Activated effector memory CD4-positive, alpha-beta T cell treated with anti-CD3 and anti-CD28 coated beads, Interleukin-2, amount 50 U/mL, for 16 hours (primary cell): ENCODE measurements at places on chromosomes 13 and 19.
A peak's percentile ranks its signal among the peaks of the same experiment; 100 is the strongest.

DNA sequence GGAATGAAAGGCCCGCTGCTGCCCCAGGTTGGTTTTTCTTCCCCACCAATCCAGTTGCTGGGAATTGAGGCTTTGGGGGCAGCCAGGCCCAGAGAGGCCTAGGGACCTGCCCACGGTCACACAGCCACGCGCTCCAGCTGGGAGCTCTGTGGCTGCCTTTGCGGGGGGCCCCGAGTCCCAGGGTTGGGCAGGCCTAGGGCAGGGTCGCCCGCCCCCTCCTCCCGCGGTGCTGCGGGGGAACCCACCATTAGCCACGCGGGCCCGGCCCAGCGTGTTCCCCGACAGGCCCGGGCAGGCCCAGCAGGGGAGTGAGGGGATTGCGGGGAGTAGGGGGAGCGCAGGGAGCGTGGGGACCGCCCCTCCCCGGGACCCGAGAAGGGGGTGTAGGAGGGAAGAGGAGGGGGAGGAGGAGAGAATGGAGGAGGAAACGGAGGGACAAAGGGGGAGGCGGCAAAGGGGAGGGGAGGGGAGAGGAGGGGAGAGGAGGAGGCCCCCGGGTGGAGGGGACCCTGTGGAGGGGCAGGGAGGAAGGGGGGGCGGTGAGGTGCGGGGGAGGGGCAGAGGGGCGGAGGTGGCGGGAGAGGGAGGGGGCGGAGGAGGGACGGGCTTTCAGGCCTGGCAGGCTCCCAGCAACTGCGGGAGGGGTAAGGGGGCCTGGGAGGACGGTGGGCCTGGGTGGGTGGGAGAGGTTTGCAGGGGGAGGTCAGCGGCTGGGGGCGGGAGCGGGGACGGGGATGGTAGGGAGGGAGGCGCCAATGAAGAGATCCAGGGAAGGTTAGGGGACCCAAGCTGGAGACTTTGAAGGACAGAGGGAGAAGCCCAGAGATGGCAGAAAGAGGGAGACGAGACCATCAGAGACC lies 12.9 kb upstream of the TLE2 start:
- DNase-seq: no peak

DNA sequence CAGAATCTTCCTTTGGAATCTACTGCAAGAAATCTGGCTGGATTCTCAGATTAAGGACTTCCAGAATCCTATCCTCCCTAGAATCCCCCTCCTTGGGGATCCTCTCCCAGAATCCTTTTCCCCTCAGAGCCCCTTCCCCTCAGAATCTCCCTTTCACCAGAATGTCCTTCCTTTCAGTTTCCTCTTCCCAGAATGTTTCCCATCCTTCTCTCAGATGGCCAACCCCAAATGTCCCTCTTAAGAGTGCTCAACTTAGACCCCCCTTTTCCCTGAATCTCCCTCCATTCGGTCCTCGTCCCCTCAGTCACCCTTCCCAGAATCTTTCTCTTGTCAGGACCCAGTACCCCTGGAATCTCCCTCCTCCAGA lies 584 bp upstream of the RPS16 start:
- DNase-seq: no peak

GRCh38 chr19:40571005-40571318 lies 5.7 kb upstream of the SHKBP1 start:
- DNase-seq: no peak

GRCh38 chr19:15222738-15223648 lies 9.3 kb downstream of the EPHX3 start:
- peak; percentile 89 for DNase-seq

- DNase-seq: no peak
Observed at GRCh38 chr13:73715911-73716510, 418.2 kb downstream of the KLF12 start.

GRCh38 chr13:39563470-39563735 lies 39.6 kb downstream of the LHFPL6 start:
- DNase-seq: no peak

- DNase-seq: no peak
Observed at GRCh38 chr13:39655041-39655568, 357 bp upstream of the COG6 start.

- no peak for DNase-seq
Observed at GRCh38 chr13:39877134-39877533, 221.7 kb downstream of the COG6 start.

DNA sequence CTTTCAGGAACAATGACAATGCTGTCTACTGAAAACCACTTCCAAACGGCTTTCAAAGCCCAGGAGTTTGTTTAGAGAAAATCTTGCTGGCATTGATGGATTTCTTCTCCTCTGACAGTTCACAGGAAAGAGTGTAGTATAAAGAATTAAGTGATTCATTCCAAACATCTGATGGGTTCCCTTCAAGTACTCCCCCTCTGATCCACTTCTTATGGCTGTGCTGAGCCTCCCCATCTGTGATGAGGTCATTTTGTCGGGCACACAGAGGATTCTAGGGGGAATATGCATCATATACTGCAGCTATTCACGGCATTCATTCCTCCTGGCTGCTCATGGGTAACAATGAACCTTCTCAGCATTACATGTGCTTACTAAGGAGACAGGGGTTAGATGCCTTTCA lies 107.9 kb downstream of the RGCC start:
- no peak for DNase-seq

GRCh38 chr13:45337395-45337794 lies 3.6 kb downstream of the TPT1 start:
- DNase-seq: no peak

GRCh38 chr13:113537205-113537604 lies 46.7 kb upstream of the DCUN1D2 start:
- DNase-seq: no peak

DNA sequence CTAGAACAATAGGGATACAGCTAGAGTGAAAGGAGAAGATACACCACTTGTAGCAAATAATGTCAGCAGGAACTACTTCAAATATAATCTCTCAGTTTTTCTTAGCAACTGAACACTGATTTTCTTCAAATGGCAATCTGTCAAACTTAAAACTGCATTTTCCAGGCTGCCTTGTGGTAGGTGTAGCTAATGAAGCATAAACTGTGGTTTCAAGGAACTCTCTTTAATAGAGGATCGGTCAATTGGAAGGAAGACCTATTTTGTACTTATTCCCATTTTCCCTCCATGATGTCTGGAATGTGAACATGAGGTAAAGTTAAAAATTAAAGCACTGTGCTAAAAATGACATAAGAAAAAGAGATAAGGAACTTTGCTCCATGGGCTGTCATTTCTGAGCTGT lies 1261.9 kb downstream of the PCDH17 start:
- DNase-seq: no peak

DNA sequence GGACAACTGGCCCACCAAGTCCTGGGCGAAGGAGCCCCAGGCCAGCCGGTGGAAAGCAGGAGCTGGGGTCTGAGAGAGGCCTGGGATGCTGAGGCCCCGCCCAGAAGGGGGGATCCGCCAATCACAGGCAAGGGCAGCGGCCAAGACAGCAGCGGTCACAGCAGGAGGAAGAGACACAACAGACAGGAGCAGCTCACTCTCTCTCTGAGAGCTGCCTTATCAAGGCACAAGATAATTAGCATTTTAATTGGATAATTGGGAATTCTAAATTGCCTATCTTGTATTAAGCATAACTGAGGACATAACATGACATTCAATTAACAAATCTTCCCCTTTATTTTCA lies 46.2 kb downstream of the CEBPG start:
- no peak for DNase-seq

- DNase-seq: no peak
Observed at GRCh38 chr13:40940841-40941240, 78.3 kb downstream of the ELF1 start.

DNA sequence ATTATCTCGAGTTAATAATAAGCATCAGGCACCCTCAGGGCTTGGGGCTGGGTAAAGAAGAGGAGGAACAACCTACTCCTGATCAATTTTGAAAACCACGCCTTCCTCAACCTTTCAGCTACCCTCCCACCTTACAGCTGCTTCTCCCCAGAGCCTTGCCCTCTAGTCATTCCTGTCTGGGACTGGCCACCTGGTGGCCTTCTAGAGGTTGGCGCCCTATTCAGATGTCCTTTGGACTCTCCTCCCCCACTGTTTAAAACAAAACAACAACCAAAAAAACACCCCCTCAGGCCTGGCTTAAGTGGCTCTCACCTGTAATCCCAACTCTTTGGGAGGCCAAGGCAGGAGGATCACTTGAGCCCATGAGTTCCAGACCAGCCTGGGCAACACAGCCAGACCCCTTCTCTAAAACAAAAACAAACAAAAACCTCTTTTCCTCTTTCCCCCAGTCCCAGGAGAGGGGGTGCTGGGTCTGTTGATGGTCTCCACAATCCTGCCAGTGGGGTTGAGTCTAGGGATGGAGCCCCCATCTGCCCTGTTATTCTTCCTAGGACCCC lies 62.3 kb downstream of the CCDC70 start:
- DNase-seq: no peak

- DNase-seq: no peak
Observed at GRCh38 chr13:86892330-86892729, 778.8 kb upstream of the SLITRK5 start.

GRCh38 chr19:40571831-40572495 lies 4.7 kb upstream of the SHKBP1 start:
- DNase-seq: no peak

- DNase-seq: no peak
Observed at GRCh38 chr13:67619351-67619994, 389.3 kb upstream of the PCDH9 start.

DNA sequence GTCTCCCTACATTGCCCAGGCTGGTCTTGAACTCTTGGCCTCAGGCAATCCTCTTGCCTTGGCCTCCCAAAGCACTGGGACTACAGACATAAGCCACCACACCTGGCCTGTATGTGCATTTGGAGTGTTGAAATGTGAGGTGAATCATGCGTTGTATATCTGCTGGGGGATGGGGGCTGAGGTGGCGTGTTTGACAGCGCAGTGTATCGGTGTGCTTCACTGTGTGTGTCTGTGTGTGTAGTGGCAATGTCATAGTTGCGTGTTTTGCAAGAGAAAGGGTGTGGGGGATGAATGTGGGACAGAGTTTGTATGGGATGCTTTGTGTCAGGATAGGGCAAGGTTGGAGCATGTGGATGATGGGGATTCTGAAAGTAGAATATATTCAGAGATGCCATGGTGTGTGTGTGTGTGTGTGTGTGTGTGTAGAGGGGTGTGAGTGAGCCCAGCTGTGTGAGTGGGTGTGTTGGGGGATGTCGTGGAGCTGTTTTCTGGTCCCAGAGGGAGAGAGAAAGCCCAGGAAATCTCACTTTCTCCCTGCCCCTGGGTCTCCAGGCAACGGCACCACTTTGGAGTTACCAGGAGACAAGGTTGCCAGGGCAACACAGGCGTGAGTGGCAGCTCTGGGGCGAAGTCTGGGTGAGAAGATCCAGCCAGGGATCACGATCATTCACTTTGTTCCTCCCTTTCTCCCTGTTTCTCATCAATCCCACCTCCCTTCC lies 1.1 kb upstream of the SWSAP1 start:
- DNase-seq: no peak

GRCh38 chr13:73198991-73199411 lies 140.2 kb downstream of the KLF5 start:
- DNase-seq: no peak

DNA sequence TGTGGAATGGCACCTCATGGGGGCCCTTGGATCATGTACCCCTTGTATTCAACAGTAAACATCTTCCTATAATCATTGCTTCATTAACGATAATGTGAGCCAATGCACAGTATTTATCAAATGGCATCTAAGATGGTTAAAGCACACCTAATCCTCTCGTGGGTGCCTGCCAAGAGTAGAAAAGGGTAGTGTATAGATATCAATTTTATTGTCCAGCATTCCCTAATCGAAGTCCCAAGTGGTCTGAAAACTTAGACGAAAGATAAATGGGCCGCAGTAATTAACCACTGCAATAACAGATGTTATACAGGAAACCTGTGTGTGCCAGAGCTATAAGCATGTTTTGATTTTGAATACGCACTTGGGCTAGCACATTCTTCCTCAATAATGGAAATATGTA lies 667 bp upstream of the MBNL2 start:
- no peak for DNase-seq

DNA sequence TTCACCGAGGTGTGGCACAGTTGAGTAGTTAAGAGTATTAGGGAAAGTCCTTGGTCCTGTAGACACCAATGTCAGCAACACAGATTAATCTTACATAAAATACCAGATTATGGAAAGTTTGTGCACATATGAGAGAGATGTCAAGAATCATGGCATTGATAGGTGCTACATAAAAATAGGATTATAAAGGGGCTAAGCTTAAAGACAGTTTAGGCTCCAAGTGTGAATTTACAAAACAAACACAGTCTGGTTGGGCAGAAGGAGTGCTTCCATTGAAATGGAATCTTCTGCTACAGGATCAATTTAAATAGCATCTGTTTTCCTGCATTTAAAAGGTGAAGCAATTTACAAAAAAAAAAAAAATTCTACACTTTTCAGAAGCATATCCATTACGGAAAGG lies 292.9 kb downstream of the DNAJC15 start:
- no peak for DNase-seq

DNA sequence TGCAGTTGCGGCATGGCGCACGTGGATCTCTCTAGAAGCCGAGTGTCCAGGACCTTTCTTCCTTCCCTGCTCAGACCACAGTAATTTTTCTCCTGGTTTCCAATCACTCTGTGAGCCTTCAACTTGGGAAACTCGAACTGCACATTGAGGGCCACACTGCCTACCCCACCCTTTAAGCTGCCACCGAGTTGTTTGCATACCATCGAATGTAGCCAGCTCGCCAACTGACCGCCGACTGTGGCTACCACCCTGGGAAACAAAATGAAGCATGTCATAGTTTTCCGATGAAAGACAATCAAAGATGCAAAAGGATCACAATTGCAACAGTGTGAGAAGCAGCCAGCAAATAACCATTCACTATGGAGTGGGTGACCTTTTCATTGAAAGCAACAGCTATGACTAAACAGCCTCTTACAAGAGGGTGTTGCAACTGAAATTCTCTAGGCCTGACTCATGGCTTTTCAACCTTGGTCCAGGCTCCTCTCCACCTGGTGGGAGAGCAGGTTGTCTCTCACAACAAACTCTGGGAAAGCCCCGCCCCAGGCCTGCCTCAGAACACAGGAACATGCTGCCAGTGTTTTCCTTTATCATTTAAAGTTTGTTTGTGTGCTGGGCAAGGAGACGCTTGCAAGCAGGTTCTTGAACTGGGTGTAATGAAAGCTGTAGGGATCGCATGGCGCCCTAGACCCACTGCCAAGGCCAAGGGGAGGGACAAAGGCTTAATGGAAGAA lies 141.7 kb upstream of the SERP2 start:
- DNase-seq: no peak

- no peak for DNase-seq
Observed at GRCh38 chr13:26343816-26344215, 89.9 kb downstream of the CDK8 start.

GRCh38 chr13:23654111-23655110 lies 84.2 kb downstream of the TNFRSF19 start:
- DNase-seq: no peak

DNA sequence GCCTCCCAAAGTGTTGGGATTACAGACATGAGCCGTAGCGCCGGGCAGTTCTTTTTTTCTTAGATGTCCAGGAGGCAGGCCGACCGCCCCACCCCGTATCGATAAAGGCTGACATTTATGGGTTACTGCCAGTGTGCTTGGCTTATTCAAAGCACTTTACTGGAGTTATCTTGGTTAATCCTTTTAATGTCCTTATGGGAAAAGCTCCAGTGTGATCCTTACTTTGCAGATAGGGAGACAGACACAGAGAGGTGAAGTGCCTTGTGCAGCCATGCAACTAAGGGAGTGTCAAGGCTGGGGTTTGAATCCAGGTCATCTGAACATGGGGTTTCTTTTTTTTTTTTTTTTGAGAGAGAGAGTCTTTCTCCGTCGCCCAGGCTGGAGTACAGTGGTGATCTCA lies 19.2 kb downstream of the NCAN start:
- DNase-seq: no peak

GRCh38 chr19:49297403-49297802 lies 27.6 kb downstream of the SLC6A16 start:
- no peak for DNase-seq
